ENCODE measurements at places on chromosomes 3 and 15.

DNA sequence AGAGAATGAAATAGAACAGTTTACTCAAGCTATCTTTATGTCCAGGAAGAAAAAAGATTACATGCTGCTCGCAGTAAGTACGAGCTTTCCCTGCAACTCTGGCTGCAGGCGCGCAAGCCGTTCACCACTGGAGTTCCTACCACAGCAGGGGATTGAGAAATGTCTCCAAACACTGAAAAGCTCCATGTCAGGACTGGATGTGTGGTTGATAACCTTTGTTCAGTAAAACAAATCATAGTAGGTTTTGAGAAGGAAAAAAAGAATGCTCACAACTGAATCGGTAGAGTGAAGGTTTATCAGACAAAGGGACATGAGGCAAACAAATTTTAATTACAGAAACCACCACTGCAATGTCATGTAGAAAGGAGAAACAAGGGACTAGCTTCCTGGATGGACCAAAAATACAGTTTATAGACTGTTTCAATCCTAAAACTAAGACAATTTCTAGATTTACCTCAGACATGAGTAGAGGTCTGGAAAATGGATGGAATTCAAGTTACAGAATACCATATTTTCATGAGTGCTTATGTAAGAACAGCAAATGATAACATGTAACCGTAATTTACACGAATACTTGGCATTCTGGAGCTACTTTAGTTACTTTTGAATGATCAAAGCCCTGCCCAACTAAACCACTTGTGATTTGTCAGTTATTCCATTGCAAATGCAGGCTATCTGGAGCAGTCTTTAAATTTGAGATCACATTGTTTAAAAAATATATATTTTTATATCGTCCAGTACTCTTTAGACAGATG lies 471.1 kb downstream of the SHQ1 start:
- no peak for DNase-seq

GRCh38 chr15:69609776-69610175 lies 157.2 kb downstream of the RPLP1 start:
- no peak for DNase-seq

DNA sequence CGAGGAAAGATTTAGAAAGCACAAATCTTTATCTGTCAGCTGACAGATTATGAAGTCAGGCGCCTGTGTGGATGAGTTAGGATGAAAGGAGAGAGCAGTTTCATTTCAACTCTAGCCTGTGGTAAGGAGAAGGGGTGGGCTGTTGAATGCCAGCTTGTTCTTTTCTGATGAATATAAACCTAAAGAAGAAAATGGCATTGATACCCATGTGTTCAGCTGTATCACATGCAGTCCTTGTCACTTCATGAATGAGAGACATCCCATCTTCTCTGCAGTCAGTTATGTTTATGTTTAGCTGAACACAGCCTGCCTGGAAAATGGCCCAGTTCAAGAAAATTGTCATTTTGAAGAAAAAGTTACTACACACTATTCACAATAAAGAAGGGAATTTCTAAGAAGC lies 345.7 kb upstream of the RBMS3 start:
- no peak for DNase-seq

DNA sequence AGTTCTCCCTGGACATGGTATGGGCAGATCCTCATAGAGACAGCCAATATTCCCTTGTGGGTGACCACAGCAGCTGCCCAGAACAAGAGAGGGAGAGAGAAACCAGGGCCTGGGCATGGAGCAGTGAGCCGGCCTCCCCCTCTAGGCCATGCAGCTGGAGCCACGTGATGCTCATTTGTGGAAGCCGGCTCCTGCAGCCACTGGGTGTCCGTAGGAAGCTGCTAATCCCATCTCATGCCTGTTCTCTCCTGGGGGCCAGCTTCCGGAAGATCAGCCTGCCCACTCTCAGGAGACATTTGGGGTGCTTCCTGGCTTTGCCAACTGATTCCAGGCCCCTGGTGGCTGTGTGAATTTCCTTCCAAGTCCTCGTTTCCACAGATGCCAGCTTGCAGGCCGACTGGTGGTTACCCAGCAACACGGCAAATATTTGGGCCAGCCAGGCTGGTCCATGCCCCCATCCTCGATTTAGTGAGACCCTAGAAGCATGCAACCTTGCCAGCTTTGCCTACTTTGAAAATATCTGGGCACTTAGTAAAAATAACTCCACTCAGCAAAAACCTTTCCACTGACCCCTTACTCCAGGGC lies 55.3 kb downstream of the LINGO1 start:
- peak; percentile 52 for DNase-seq

- peak; percentile 79 for DNase-seq
Observed at GRCh38 chr15:42056934-42057798, 36.3 kb upstream of the PLA2G4E start.

DNA sequence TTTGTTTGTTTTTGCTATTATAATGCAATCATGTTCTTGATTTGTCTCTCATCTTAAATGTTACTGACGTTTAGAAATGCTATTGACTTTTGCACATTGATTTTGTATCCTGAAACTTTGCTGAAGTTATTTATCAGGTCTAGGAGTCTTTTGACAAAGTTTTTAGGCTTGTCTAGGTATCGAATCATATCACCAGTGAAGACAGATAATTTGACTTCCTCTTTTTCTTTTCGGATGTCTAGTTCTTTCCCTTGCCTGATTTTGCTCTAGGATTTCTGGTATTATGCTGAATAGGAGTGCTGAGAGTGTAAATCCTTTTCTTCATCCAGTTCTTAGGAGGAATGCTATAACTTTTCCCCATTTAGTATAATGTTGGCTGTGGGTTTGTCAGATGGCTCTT lies 719.7 kb upstream of the BCHE start:
- no peak for DNase-seq

GRCh38 chr3:119322835-119323722 lies 28.9 kb downstream of the ARHGAP31 start:
- DNase-seq = peak; percentile 91

DNA sequence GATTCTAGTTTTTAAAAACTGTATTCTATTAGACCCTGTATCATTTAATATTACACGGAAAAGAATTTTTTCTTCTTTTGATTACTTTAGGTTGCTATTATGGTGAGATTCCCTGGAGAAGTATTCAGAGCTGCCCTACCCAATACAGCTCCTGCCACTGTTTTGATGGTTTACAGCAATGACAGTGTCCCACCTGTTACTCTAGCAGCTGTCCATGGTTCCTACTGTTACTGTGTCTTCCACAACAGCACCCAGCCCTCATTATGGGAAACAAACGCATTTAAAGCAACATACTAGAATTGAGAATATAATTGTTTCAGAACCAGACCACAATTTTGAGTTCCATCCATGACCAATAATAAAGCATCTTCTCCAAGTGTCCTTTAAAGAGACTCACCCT lies 450.7 kb downstream of the SHQ1 start:
- no peak for DNase-seq

- DNase-seq = no peak
Observed at GRCh38 chr3:193552923-193553322, 1.8 kb downstream of the ATP13A4 start.

DNA sequence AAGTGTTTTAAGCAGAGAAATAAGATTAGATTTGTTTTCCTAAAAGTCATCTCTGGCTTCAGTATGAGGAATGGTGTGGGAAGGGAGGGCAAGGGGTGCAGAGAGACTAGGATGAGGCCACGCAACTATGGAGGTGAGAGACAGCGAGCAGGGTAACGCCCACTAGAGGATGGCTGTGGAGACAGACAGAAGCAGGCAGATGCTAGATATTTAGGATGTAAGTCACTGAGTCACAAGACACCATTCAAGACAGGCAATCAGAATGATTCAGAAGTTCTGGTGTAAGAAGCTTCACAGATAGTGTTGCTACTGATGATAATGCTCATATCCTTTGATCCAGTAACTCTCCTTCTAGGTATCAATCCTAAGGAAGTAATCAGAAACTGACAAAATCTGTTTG lies 19.1 kb downstream of the HSPBAP1 start:
- no peak for DNase-seq

DNA sequence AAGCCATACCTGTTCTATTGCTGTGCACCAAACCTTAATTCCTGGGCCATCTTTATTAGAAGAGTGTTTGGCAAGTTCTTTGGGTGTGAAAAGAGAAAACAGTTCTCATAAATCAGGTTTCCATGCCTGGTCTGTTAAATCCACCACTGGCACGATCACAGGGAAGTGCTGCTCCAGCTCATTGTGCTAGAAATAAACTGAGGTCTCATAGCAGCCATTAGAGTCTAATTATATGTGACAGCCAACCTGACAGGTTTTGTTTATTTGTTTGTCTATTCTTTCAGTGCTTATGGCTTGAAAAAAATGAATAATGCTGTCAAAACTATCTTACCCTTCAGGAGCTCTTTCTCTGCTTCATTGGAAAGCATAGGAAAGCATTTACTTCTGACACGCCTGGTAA lies 147.1 kb upstream of the CNTN6 start:
- no peak for DNase-seq

- no peak for DNase-seq
Observed at GRCh38 chr3:46922871-46923558, 45.5 kb downstream of the PTH1R start.

DNA sequence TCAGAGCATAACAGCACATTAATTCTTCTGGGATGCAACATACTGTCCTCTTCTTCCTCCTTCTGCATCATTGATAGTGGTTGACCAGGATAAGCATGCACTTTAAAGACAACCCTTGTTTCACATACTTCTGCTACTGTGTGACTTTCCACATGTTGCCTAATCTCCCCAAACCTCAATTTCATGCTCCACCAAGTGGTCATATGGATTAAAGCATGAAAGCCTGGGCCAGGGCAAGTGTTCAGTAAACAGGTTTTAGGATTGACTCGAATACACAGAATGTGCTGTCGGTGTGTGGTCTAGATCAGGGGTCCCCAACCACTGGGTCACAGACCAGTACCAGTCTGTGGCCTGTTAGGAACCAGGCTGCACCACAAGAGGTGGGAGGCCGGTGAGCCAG lies 22.5 kb upstream of the BFSP2 start:
- DNase-seq = no peak

DNA sequence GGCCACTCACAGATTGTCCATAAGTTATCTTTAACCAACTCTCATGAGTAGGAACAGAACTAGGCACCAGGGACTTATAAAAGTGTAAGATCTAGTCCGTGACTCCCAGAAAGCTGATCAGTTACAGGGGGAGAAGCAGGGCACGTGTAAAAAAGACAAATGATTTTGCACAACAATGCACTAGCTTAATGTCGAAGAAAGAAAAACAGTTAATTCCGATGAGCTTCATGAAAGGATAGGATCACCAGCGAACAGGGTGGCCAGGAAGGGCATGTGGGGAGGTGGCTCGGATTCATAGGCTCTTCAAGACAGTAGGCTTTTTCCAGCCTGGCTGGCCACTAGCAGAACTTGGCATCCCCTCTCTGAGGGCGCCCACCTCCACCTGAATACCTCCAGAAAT lies 90.0 kb downstream of the IL5RA start:
- DNase-seq = no peak

DNA sequence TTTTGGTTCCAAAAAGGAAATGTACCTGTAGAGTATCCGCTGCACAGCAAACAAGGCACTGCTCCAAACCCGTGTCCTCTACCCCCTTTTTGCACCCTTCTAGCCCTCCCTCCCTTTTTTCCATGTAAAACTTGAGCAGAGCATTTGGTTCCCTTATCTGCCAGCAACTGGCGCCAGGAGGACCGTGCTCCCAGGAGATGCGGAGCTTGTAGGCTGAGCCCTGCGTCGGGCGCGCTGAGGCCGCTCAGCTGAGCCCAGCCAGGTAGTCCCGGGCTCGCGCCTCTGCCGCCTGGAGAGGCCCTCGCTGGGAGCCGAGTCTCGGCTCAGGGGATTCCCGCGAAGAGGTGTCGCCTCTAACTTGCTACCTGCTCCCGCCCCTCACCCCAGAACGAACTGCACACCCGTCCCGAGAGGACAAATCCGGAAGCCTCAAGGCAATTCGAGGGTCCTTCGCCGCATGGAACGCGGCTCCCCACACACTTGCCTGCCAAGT lies 575 bp downstream of the TRPM7 start:
- DNase-seq = peak; percentile 64

- no peak for DNase-seq
Observed at GRCh38 chr3:157119369-157119951, 40.5 kb downstream of the CCNL1 start.

DNA sequence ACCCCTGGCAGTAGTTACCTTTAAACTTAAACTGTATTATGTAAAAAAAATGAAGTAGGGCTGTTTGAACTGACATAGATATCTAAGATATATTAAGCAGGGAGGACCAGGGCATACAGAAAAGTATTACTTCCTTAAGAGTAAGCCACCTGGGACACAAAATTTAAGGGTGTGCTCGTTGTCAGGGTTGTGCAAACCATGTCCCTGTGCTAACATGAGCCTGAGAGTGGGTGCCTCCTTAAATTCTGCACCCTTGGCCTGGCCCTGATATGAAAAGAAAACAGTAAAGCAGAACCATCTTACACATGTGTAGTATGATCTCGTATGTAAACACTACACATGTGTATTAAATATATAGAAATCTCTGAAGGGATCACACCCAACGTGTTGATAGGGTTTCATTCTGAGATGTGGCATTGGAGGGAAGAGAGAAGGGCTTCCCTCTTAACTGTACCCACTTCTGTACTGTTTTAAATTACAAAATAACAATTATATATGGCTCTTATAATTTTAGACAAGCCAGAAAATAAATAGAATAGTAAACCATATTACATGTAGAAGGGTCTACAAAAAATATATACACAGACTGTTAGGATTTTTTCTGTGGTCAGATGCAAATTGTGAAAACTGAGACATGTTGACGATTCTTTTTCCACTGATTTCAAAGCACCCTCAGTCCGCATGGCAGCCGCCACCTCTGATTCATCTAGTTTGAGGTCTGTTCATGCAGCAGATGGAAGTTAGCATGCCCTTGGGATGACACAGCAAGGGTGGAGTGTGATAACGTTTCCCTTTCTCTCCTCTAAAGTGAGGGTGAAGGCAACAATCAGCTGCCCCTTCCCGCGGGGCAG lies 400.8 kb upstream of the PROK2 start:
- no peak for DNase-seq

DNA sequence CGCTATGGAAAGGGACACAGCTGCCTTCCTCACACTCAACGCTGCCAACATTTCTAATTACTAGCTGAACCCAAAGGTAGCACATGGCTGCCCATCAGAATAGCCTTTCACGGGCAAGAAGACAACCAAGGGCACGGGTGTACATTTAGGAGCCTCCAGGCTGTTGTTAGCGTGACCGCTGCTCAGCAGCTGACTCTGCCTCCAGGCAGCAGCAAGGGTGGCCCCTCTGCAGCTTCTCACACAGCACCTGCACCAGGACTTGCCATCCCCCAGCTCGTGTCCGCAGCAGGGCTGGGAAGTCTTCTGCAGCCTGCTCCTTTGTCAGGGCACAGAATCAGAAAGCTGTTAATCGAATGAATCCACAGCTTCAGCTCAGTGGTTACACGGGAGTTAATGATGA lies 146.8 kb downstream of the ADAMTS17 start:
- no peak for DNase-seq

DNA sequence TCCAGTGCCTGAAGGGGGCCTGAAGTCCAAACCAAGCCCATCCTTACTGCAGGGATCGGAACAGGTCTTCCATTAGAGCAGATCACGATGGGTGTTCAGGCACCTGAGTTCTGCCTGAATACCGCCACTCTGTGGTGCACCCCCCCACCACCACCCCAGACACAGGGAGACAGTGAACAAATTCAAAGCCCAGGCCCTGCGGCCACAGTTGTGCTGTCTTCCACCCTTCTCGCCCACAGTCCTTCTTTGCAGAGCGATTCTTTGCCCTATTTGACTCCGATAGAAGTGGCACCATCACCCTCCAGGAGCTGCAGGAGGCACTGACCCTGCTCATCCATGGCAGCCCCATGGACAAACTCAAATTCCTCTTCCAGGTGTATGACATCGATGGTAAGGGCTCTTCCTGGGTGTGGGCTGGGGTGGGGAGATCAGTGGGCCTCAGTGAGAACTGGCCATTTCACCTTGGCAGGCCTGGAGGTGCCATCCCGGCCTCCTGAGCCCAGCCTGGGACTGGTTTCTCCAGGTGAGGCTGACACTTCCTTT lies 13.6 kb downstream of the NOX5 start:
- DNase-seq = no peak
